Stimulated activated CD8-positive, alpha-beta memory T cell treated with anti-CD3 and anti-CD28 coated beads, Interleukin-4, amount 100 ng/mL, for 4 hours (primary cell): ENCODE measurements at places on chromosomes 5 and 9.

DNA sequence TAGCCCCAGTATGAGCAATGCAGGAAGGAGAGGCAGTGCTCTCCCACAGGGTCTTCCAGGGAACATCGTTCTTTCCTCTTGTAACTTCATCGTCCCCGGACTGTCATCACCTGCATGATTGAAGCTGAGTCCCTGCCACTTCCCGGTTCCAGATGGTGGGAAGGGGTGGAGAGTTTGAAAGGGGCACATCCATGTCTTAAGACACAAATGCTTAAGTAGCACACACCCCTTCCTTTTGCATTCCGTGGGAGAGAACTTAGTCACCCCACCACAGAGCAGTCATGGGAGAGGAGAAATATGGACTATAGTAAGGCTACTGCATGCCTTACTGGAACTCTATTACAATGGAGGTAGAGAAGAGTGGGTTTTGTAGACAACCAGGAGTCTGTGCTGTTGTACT, 165.3 kb upstream of the GAS1 start:
- DNase-seq, result no peak

DNA sequence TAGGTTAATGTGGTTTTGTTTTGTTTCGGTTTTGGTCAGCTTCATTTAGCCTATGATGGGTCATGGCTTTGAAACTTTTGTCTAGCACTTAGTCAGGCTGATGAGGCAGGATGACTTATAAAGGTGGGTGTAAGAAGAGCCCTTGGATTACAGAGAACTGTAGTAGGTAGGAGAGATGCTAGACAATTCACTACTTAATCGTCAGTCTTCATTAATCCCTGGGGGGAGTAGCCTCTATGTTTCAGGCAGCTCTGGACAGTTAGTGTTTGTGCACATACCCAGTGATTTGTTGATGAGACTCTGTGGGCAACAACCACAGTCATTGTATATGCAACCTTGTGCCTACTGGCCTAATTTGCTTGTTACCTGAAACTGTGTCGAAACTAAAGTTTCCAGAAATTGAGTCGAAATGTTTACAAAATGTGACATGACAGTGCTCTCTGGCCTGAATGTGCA, 113.3 kb downstream of the MTREX start:
- no peak for DNase-seq

DNA sequence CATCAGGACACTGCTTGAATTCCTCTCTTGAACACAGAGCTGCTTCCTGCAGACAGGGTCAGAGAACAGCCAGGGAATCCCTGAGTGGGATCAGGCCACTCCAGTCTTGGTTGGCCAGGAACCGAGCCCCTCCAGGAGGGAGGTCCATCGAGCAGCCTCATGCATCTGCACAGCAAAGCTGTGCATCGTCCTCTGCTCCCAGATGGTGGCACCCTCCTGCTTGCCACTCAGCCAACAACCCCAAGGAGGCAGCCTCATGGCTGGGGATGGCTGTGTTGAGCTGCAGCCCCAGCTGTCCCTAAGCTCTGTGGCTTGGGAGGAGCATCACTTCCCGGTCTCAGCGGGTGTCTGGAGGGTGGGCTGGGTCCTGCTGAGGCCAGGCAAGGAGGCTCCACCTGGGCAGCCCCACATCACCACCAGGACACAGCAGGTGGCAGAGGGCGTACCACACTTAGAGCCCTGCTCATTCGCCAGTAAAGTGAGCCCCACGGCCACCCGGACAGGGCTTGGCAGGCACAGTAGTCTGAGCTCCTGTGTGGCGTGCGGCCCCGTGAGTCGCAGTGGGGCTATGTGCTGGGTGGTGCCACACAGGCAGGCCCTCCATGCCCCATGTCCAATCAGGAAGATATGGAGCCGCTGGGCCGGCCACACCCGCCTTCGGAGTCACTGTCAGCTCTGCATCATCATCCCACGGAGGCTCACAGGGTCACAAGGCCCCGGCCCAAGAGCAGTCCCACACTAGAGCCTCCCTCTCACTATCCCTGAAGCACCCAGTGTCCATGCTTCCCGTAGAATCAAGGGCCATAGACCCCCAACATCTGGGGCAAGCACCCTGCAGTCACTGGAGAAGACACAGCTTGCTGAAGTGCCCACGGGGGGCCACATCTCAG, 11.9 kb downstream of the LPCAT1 start:
- DNase-seq, result no peak

DNA sequence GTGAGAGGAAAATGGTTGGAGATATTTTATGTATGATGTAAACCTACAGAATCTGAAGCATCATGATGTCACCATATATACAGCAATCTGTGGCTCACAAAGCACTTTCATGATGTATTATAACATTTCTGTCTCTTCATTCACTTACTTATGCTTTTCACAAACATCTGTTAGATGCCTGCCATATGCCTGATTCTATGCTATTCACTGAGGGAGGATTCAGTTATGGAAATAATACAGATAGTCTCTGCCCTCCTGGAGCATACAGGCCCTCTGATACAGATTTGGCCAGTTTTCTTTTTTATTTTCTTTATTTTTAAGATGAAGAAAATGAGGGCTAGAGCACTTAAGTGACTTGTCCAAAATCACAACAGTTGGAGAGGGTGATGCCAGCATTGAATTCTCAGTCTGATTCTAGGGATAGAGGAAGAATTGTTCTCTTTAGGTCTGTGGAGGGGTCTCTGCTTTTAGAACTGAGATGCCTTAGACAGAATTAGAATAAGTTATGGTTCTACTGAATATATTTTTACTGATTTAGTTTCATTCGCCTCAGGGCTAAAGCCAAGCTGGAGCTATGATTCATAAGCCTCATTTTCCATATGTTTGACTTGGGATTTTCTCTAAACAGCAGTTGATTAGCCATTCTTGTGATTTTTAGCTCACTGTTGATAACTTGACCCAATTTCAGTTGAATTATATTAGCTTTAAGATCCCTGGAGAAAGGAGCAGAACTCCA, 636.4 kb downstream of the PRELID2 start:
- no peak for DNase-seq

- no peak for DNase-seq
These were observed 23.2 kb downstream of the EGR1 start for GRCh38 chr5:138488481-138488945.

GRCh38 chr9:1647776-1648175, 367.4 kb upstream of the SMARCA2 start:
- no peak for DNase-seq

- DNase-seq, result no peak
These were observed 6.7 kb downstream of the GLIPR2 start for GRCh38 chr9:36143245-36143641.

GRCh38 chr9:77614645-77615044, 33.5 kb downstream of the GNA14 start:
- no peak for DNase-seq

DNA sequence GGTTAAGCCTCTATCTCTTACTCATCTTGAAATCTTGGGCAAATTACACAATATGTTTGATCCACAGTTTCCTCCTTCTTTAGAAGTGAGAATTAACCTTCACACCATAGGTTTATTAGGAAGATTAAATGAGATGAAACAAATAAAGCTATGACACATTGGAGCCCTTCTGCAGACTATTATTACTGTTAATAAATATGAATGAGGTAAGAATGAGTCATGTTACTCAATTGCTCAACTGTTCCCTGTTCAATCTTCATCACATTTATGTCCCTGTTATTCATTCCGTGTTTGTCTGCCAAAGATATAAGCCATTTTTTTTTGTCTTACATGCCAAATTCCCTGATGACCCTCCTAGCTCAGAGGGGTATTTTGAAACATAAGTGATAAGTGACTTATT, 52.1 kb upstream of the PAPPA start:
- DNase-seq, result no peak

DNA sequence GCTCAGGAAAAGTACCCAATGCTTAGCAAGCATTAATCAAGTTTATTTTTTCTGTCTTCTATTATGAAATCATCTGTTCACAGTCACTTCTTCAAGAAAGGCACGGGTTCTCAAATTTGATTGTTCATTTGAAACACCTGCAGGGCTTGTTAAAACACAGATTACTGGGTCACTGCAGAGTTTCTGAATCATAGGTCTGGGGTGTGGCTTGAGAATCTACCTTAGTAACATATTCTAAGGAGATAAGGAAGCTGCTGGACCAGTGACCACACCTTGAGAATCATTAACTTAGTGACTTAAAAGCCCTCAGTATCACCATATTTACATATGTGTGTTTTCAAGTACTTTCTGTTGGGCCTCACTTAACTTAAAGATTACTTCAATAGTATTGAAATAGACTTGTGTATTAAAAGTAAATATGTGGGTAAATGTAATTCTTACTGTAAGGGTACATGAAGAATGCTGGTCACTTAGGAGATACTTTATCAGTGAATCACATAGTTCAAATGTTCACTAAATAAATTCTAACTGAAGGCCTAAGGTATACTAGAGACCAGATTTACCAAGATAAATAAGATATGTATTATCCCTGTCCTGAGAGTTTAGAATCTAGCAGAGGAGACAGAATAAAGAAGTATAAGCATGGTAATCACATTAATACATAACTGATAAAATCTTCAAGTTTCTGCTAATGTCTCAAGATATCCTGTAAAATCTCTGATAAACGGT, 1342.1 kb upstream of the C9orf72 start:
- DNase-seq, result no peak

GRCh38 chr9:133715295-133715865, 22.8 kb downstream of the SARDH start:
- DNase-seq, result no peak

DNA sequence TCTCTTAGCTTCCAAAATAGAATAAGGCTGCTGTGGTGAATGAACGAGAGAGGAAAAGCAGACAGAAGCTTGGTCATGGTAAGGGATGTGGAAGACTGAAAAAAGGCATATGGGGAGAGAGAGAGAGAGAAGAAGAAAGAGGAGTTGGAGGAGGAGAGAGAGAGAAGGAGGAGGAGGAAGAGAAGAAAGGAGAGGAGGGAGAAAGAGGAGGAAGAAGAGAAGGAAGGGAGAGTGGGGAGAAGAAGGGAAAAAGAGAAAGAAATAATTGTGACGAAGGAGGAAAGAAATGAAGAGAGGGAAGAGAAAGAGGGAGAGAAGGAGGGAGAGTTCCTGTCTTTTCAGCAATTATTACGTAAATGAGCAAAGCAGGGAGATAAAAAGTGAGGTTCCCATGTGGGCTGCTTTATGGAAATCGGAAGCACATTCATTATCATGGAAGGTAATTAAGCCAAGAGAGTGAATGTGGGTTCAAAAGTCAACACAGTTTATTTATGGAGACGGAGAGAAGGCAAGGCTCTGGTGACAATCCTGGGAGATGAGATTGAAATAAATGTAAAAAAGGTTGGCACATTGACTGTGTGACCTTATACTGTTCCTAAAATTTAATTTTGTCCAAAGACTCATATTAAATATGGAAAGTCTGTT, 611.2 kb downstream of the KIF4B start:
- DNase-seq, result no peak

DNA sequence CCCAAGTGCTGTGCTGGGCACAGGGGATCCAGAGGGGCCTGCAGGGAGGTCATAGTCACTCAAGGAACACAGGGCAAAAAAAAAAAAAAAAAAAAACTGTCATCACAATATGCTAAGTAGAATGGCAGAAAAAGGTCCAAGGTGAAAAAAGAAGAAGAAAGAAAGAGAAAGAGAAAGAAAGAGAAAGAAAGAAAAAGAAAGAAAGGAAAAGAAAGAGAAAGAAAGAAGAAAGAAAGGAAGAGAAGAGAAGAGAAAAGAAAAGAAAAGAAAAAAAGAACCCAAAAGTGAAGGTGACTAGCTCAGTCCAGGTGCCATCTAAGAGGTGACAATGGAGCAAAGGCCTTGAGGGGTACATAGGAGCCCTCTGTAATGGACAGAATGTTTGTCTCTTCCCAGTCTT, 73.9 kb downstream of the PDE6A start:
- no peak for DNase-seq

DNA sequence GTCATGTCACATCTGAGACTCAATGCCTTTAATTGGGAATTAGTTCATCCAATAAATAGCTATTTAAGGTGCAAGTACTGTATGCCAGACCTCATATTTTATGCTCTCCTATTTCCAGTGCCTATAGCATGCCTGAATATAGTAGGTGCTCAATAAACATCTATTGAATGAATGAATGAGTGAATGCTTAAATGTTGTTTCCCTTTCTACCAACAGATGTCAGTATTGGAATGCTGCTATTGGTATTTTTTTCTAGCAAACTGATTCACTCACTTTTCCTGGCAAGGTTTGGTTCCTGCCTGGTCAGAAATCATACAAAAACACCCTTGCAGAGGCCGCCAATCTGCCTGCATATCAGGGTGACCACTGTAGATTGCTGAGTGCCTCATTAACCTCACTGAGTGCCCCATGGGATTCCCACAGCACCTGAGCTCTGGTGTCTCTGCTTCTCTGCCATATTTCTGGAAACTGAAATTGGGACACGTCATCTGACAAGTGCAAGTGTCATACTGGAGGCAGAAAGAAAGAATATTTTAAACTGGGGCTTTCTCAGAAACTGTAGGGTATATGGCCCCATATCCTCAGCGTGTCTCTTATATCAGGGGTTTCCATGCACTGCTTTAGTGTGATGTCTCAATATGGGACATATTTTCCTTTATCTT, 359.7 kb downstream of the TRIM32 start:
- DNase-seq, result no peak
